Ascending aorta (tissue), 2 donors: ENCODE measurements at places on chromosomes 1 and 21.
A peak's percentile ranks its signal among the peaks of the same experiment; 100 is the strongest.

GRCh38 chr1:61253059-61253735 is 170.8 kb downstream of the NFIA start:
- DNase-seq: no peak
- peak overlapping the region; percentile 8 for H3K27ac ChIP-seq
- no peaks in the 10 kb centered on the region for H3K36me3 ChIP-seq
- H3K4me1 ChIP-seq: peaks cover 34% of the 10 kb centered on the region
- H3K27me3 ChIP-seq: no peaks in the 10 kb centered on the region
- no peak overlapping the region for H3K4me3 ChIP-seq

GRCh38 chr1:192635939-192636338 is at the start of gene RGS13:
TSS of gene RGS13 (plus strand) at chr1:192636147. CDS start at chr1:192644335, 8,188 bp downstream.
- no peaks in the 10 kb centered on the region for H3K27me3 ChIP-seq
- no peaks in the 10 kb centered on the region for H3K36me3 ChIP-seq
- DNase-seq: no peak
- no peak within 1 kb of the TSS for H3K4me3 ChIP-seq

DNA sequence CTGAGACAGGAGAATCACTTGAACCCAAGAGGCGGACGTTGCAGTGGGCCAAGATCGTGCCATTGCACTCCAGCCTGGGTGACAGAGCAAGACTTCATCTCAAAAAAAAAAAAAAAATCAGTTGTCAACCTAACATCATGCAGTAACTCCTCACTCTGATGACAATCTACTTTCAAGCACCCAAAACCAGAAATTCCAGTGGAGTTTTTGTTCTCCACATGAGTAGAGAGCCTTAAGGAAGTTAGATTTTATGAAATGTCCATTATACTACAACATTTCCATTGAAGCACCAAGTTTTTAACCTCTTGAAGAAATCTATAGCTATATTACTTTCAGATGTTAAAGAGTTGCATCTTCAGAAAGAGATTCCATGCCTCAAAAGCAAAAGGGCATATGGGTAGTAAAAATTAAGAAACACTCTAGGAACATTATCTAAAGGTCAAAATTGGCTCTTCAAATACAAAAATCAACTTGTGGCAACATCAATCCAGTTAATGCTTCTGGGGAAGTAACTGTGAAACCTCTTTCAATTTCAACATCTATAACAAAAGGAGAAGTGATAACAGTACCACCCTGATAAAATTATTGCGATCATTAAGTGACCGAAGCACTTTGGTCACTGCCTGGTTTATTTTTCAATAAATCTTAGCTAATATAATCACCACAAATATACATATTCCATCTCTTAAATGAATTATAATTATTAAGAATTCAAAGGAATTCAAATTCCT is 7.7 kb downstream of the LPGAT1 start:
- no peaks in the 10 kb centered on the region for H3K27me3 ChIP-seq
- H3K4me3 ChIP-seq: no peak overlapping the region
- no peak for DNase-seq
- H3K36me3 ChIP-seq: peaks cover 21% of the 10 kb centered on the region
- H3K27ac ChIP-seq: no peak overlapping the region

DNA sequence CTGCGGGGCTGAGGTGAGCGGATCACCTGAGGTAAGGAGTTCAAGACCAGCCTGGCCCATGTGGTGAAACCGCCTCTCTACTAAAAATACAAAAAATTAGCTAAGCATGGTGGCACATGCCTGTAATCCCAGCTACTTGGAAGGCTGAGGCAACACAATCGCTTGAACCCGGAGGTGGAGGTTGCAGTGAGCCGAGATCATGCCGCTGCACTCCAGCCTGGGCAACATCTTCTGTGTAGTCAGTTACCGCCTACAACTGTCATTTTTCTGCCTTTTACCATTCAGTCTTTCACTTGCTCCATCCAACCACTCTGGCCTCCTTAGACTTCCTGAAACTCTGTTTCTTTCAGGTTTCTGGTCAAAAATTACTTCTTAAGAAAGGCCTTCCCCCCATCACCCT is 2.2 kb downstream of the MYCBP start:
- H3K27me3 ChIP-seq: no peaks in the 10 kb centered on the region
- H3K36me3 ChIP-seq: no peaks in the 10 kb centered on the region
- DNase-seq: no peak
- no peak overlapping the region for H3K27ac ChIP-seq
- H3K4me3 ChIP-seq: no peak overlapping the region

DNA sequence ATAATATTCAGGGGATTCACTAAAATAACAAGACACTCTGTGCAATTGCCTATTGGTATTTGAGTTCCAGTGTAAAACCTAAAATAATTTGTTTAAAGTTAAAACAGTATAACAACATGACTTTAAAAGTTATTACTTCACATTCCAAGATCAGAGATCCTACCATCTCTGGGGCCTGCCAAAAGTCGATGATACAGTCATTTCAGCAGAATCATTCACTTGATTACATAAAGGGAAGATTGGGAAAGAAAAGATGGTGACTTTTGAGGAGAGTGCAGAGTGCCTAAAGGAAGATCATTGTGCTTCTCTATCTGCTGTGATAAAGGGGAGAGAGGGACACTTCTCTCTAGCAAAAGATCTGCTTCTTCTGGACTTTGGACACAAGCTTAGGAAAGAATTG is 784.4 kb upstream of the ADGRL4 start:
- DNase-seq: no peak
- no peak overlapping the region for H3K4me3 ChIP-seq
- no peak overlapping the region for H3K27ac ChIP-seq
- peaks cover 4% of the 10 kb centered on the region for H3K4me1 ChIP-seq
- no peaks in the 10 kb centered on the region for H3K36me3 ChIP-seq
